ENCODE measurements at places on chromosomes 2 and 18. TPM values are rescaled to one million over a fixed set of nuclear protein-coding genes. Genes with fewer than 3 reads are reported as not detected.

Gene CYP27C1
- total RNA-seq: not detected

Gene CDCA7
- total RNA-seq: 88.2 TPM

Gene SNX17
- total RNA-seq: 63.9 TPM

Gene RUFY4
- 1.7 TPM for total RNA-seq

Gene TSGA10
- 6.4 TPM for total RNA-seq

Gene C2orf66
- 0.09 TPM for total RNA-seq

Gene ANKRD30BL
- total RNA-seq: not detected

DNA sequence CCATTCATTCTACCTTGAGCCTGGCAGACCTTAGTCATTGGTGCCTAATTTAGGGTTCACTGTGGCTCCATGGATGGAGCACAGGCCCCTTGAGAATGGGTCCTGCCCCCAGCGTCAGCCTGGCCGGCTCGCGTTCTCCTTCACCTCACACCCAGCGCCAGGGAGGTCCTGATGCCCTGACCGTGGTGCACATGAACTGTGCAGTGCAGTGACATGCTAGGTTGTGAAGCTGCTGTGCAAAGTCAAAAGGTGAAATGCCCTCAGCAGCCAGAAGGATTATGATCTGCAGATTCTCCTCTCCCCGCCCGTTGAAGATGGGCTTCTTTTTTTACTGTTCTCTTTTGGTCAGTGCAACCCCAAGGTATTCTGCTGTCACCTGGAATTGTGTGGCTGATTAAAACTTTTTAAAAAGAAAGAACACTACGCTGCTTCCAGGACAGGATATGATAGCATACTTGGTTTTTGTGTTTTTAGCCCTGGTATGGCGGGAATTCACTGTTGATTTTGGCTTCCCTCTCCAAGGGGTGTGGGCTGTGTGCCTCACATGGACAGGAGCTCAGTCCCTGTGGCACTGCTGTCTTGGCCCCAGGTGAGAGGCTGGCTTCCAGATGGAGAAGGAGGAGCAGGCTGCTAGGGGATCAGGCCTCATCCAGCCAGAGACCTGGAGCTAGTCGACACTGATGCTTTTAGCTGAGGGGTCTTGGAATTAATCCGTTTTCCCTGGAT lies 49.4 kb upstream of the MCFD2 start:
- no peak for DNase-seq

GRCh38 chr2:208375491-208376068 lies 31.0 kb upstream of the PTH2R start:
- DNase-seq: no peak

GRCh38 chr2:55550368-55551102 lies 31.0 kb downstream of the CFAP36 start:
- DNase-seq: no peak

DNA sequence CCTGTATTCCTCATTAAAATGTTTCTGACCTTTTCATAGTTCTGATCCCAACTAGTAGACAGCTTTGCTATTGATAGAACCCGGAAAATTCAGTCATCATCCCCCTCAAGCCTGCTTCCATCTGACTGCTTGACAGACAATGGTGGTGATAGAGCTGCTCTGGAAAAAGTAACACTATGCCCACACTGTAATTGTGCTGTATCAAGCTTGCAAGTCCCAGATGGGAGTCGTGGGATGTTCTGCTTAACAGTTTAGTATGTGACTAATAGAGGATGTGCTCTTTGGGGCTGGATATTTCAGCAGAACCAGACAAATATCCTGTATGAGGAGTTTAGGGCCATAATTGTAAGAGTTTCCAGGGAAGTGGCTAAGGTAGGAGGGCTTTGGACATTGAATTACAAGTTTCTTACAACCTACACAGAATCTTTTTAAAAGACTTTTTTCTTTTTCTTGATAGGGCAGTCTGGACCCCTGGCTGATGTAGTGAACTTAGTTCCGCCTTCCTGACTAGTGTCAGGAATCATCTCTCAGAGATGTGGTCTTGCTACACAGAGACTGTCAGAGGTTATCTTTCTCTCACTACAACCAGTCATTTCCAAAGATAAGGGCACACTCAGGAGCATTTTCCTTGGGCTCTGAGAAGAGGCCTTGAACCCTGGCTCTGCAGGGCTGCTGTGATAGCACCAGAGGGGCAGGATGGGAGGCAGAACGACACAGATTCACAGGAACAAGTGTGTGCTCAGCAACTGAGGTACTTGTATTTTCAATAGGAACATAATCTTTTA lies 158.0 kb upstream of the RBMS1 start:
- no peak for DNase-seq

DNA sequence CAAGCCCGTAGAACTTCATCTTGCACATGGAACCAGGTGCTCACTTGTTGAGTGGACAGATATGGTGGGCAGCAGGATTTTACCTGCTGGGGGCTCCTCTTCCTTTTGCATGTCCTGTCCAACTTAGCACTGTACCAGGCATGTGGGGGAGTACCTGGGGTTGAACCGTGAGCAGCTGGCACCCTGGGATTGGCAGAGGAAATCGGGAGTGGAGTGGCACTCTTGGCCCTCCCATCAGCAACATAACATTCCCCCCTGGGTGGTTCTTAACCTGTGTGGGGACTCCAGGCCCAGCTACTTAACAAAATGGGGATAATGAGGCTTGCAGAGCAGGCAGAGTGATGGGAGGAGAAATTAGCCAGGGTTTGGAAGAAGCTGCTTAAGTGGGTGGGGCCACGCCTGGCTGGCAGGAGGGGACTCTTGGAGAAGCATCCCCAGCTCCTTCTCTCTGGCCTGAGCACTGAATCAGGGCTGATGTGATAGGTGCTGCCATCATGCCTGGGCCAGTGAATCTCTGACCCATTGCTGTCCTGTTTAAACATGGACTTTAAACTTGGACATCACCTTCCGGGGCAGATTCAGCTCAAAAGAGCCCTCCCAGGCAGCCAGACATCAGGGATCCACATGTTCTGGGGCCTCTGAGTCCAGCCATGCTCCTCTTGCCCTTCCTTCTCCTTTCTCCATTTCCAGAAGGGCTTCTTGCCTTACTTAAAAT lies 15.5 kb downstream of the FOSL2 start:
- DNase-seq: no peak

- DNase-seq: no peak
These were observed 233.7 kb downstream of the CCDC102B start for GRCh38 chr18:69031571-69031970.

- no peak for DNase-seq
These were observed 9.7 kb downstream of the TFPI start for GRCh38 chr2:187544371-187545080.

- DNase-seq: no peak
These were observed 874.9 kb downstream of the RNF144A start for GRCh38 chr2:7792031-7792651.

DNA sequence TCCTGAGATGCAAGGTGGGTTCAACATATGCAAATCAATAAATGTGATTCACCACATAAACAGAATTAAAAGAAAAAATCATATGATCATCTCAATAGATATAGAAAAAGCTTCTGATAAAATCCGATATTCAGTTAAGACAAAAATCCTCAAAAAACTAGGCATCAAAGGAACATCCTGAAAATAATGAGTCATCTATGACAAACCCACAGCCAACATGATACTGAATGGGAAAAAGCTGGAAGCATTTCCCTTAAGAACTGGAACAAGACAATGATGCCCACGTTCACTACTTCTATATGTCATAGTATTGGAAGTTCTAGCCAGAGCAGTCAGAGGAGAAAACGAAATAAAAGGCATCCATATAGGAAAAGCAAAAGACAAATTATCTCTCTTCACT lies 80.4 kb downstream of the MYO3B start:
- DNase-seq: no peak

- no peak for DNase-seq
These were observed 76.3 kb downstream of the CAPN13 start for GRCh38 chr2:30730736-30731647.

DNA sequence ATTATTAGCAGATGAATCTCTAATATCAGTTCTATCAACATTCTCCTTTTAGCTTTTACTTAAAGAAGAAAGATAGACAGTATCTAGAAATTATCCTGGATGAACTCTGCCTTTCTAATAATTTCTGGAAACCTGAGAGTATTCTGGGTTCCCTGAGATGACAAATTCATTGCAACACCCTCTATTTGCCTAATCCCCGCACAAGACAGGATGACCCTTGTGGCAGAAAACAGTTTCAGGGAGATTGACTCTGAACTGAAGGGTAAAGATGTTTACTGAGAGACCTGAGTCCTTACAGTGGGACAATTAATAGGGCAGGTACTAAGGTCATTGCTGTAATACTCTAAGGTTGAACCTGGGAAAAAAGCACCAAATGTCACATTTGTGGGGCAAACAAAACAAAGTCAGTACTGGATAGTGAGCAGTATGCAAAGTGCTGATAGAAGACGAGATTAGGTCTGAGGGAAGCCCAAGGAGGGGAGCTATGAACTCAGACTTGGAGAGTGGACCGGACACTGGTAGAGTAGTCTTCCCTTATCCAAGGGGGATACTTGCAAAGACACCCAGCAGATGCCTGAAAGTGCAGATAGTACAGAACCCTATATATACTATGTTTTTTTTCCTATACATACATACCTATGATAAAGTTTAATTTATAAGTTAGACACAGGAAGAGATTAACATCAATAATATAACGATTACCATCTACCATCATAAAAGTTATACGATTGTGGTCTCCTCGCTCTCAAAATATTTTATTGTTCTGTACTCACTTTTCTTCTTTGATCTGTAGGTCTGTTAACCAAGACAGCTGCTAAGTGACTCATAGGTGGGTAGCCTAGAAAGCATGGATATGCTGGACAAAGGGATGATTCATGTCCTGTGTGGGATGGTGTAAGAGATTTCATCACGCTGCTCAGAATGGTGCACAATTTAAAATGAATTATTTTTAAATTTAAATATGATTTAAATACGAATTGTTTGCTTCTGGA lies 148.3 kb upstream of the KLHL14 start:
- DNase-seq: no peak

DNA sequence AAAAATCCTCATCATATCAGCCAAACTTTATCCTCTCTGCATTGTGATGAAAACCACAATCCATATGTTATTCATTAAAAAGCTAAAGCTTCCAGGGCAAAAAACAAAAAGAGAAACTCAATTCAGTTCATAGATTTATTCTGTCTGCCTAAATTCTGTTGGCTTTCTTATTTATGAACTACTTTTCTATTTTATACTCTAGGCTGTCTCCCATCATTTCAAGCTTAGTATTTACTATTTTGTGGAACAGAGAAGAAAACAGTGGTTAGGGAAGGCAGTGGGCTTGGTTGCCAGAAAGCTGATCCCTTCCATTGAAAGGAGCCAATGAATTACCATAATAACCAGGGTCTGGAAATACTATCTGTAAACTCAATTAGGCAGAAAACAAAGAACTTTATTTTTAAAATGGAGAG lies 71.8 kb downstream of the RAPH1 start:
- DNase-seq: no peak

GRCh38 chr2:3035385-3036050 lies 342.1 kb downstream of the EIPR1 start:
- no peak for DNase-seq

DNA sequence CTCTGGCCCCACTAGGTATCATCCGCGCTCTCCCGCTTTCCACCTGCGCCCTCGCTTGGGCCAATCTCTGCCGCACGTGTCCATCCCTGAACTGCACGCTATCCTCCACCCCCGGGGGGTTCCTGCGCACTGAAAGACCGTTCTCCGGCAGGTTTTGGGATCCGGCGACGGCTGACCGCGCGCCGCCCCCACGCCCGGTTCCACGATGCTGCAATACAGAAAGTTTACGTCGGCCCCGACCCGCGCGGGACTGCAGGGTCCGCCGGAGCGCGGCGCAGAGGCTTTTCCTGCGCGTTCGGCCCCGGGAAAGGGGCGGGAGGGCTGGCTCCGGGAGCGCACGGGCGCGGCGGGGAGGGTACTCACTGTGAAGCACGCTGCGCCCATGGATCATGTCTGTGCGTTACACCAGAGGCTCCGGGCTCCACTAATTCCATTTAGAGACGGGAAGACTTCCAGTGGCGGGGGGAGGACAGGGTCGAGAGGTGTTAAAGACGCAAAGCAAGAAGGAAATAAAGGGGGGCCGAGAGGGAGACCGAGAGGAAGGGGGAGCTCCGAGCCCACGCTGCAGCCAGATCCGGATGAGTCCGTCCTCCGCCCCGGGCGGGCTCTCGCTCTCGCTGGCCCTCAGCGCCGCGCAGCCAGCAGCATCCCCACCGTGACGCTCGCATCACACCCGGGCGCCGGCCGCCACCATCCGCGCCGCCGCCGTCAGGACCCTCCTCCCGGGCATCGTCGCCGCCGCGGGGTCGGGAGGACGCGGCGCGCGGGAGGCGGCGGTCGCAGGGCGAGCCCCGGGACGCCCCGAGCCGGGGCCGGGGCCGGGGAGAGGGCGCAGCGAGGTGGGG lies 664 bp downstream of the NETO1 start:
- no peak for DNase-seq

DNA sequence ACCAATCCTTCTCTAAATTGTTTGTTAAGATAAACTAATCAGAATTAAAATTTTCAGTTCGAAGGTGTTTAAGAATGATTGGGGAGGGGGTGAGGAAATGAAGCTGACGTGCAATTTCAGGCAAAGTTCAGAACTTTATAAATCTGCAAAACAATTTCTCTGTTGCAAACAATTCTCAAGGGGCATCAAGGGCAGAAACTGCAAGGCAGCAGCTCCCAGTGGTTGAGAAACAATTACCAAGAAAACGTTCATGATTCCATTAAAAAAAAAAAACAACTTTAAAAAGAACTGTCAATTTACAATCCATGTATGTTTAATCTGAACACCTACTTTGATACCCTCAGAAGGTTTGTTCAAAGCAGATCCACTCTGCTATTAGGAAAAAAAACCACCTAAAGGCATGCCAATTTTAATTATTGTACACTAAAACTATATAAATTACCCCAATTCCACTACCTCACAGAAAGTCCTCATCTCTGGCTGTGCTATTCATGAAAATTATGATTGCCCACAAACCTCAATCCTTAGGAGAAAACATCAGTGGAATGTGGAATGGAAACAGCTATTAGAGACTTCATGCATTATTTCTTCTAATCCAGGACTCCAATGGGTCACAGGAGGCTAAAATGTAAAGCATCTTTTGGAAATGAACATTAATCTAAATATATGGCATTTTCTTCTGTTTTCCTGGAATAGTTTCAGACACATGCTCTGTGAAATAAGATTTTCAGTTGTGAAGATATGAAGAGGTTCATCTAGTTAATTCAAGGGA lies 119.9 kb upstream of the ACVR1C start:
- no peak for DNase-seq

DNA sequence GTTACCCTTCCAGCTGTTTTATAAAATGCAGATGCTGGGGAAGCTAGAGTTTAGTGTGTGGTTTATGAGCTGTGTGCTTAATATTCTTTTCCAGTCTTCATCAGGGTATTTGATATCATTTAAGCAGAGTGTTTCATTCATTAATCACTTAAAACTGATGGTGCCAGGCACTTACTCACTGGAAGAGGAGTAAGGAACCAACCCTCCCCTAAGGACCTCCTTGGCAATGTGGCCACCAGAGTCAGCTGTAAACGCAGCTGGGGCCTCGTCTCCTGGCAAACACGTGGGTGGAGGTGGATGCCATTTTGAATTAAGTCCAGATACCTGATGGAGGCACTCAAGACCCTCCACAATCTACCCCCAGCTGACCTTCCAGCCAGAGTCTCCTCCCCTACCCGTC lies 331.6 kb downstream of the CLIP4 start:
- no peak for DNase-seq

GRCh38 chr2:98821629-98822135 lies 90.8 kb upstream of the MGAT4A start:
- no peak for DNase-seq

GRCh38 chr2:148826791-148827190 lies 48.2 kb upstream of the KIF5C start:
- DNase-seq: no peak

- DNase-seq: no peak
These were observed 91.3 kb downstream of the ACVR1 start for GRCh38 chr2:157784823-157785175.

All from activated CD4-positive, alpha-beta T cell treated with anti-CD3 and anti-CD28 coated beads for 36 hours (primary cell).